ENCODE measurements at places on chromosomes 2 and 18.

DNA sequence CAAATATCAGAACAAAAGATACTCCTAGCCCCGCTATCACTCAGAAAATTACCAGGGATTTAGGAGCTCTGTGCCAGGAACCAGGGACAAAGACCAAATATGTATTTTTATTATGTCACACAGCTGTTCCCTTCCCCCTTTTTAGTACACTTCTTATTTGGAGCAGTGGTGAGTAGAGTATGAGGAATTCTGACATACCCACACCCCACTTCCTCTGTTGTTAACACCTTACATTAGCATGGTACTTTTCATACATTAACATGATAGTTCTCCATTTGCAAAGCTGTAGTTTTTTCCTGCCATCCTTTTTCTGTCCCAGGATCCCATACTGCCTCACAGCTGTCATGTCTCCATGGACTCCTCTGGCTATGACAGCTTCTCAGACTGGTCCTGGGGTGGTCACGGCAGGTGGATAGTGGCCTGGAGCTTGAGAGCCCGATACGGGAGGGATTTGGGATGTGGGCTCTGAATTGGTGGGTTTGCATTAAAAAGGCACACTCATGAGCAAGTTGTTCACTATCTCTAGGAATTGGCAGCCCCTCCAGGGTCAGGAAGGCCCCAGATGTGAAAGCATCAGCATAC lies 100.2 kb downstream of the SH3RF3 start:
- no peak for DNase-seq

- DNase-seq = no peak
Observed at GRCh38 chr18:52588931-52589330, 248.9 kb downstream of the DCC start.

DNA sequence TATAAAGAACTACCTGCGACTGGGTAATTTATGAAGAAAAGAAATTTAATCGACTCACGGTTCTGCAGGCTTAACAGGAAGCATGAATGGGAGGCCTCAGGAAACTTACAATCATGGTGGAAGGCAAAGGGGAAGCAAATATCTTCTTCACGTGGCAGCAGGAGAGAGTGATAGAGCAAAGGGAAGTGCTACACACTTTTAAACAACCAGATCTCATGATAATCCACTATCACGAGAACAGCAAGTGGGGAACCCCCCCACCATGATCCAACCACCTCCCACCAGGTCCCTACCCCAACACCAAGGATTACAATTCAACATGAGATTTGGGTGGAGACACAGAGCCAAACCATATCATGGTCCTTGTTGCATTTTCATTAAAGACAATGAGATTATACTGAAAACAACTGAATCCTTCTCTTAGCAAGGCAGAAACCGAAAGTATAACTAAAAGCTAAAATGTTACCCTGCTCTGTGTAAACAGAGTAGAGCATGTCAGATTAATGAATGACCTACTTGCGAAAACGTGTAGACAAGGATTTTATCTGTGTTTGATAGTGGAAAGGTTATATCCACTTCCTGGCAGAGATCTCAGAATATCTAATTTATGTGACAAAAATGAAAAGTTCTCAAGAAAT lies 60.1 kb upstream of the RBBP8 start:
- DNase-seq = no peak

- no peak for DNase-seq
Observed at GRCh38 chr2:192419786-192420185, 225.1 kb upstream of the TMEFF2 start.

DNA sequence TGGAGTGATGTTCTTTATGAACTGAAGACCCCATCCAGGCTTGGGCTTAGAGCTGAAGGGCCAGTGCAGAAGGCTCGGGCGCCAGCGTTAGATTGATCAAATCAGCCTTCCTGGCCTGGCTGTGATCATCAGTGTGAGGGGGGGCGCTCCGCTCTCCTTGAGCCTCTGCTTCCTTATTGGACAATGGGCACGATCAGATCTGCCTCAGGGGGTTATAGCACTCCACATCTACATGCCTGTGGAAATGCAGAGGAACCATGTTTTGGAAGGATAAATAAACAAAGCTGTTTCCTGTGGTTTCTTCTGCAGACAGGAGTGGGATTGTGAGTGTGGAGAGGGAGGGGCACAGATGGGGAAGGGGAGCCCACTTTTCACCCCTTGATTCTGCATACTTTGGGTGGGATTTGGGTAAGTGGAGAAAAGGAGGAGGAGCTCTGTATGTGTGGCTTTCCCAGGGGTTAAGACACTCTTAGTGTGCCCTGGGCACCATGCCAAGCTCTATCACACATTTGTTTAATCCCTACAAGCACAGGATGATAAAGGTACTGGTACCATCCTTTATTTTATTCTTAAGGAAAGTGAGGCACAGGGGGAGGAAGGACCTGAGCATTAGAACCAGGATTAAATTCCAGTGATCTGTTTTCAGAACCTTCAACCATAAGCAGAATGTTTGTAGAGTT lies 150.5 kb downstream of the EN1 start:
- no peak for DNase-seq

DNA sequence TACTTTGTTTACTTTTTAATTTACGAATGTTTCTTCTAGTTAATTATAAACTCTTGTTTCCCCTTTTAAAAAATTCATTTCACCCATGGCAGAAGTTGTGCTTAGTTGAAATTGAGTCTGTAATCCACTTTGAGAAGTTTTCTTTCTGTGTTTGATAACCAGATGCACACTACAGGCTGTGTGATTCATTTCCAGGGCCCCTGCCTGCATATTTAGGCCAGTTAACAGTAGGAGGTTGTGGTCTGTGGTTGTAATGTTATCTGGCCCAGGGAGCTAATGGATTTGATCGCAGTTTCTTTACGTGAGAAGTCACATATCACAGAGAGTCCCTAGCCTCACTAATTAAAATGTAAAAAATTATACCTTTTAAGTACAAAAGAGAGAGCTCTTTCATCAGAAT lies 3.3 kb downstream of the CDH7 start:
- DNase-seq = no peak

DNA sequence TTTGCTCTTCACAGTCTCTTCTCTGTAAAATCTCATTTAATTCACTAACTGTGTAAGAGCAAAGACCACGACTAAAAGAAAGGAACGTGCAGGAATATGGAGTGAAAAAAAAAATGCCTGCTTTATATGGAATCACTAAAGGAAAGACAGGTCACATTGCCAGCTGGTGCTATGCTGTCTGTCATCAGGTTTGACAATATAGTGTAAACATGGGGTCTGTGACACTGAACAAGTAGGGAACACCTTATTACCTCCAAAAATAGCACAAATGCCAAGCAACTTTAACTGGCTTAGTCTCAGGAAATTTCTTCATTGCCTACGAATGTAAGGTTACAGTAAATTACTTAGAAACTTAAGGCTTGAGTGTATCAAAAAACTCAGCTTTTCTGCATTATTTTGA lies 364.5 kb upstream of the LINC00305 start:
- DNase-seq = no peak

GRCh38 chr18:51211552-51211951 lies 14.1 kb upstream of the MEX3C start:
- no peak for DNase-seq

GRCh38 chr2:213164263-213164662 lies 12.9 kb upstream of the IKZF2 start:
- DNase-seq = no peak

- DNase-seq = no peak
Observed at GRCh38 chr2:62151306-62151638, 44.6 kb upstream of the B3GNT2 start.

GRCh38 chr2:189249901-189250300 lies 70.3 kb upstream of the COL5A2 start:
- no peak for DNase-seq

DNA sequence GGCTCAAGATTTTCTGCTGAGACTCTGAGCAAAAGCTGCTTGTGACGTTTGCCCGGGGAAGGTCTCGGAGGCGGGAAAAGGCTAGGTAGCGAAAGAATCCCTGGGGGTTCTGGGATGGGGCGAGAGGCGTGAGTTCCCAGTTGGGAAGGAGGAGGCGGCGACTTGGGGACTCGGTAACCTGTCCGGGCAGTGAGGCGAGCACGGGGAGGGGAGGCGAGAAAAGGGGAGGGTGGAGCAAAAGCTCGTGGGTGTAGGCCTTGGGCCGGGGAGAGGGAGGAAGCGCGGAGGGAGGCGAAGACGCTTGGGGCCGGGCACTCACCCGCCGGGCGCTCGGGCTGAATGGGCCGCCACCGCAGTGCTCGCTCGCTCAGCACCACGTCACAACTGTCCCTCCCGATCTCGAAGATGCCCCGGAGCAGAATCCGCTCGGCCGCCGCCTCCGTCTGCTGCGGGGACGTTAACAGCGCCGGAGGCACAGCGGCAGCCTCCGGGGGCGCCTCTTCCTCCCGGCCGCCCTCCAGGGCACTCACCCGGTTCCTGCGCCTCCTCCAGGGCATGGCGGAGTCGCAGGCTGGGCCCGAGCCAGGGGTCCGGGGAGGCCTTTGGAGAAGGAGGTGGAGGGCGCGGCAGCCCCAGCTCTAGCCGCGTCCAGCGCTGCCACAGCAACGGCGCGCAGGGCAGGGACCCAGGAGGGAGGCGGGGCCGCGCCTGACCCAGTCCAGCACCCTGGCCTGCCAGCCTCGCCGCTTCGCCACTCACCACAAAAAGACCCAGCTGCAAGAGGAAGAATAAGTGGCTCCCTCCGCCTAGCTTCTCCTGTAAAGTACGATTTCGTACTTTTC lies at the start of gene CERKL:
Gene CERKL (minus strand): TSS at position 656 of the 842 bp plus-strand sequence. CDS start 99 bp downstream, at position 557.
- DNase-seq = no peak

DNA sequence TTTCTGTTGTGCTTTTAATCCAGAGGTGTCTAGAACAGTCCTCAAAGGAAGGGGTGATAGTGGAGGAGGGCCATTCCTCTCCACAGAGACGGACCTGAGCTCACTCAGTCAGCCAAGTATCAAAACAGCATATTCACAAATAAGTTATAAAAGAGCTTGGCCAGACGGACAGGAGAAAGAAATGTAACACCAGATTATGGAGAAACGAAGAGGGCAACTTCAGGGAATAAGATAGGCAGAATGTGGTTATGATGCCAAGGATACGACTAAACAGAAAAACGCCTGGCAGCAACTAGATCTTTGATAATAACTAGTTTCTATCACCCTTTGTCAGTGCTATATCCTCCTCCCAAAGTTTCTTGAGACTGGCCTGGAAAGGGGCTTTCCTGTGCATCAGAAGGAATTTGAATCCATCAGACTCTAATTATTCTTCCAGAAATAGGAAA lies 42.5 kb downstream of the MAP4K3 start:
- DNase-seq = no peak

- no peak for DNase-seq
Observed at GRCh38 chr2:28544922-28545589, 49.2 kb downstream of the PLB1 start.

GRCh38 chr18:25370391-25370790 lies 18.4 kb upstream of the ZNF521 start:
- no peak for DNase-seq

DNA sequence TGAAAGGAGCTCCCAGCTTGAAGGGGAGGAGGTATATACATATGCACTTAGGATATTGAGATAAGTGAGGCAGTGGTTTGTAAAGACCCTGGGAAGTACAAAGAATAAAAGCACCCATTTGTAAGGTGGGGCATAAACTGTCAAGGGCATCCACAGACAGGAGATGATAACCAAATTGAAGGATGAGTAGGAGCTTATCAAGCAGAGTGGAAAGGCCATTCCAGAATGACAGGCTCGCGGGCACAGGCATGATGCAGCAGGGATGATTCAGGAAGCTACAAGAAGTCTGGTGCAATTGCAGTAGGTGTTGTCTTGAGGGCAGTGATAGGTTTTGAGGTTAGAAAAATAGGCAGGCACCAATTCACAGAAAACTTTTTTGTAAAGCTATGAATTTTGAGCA lies 504.8 kb downstream of the PIK3C3 start:
- DNase-seq = no peak

- no peak for DNase-seq
Observed at GRCh38 chr2:187377340-187377739, 70.7 kb downstream of the CALCRL start.

GRCh38 chr2:33287507-33288005 lies 188.9 kb upstream of the RASGRP3 start:
- no peak for DNase-seq

DNA sequence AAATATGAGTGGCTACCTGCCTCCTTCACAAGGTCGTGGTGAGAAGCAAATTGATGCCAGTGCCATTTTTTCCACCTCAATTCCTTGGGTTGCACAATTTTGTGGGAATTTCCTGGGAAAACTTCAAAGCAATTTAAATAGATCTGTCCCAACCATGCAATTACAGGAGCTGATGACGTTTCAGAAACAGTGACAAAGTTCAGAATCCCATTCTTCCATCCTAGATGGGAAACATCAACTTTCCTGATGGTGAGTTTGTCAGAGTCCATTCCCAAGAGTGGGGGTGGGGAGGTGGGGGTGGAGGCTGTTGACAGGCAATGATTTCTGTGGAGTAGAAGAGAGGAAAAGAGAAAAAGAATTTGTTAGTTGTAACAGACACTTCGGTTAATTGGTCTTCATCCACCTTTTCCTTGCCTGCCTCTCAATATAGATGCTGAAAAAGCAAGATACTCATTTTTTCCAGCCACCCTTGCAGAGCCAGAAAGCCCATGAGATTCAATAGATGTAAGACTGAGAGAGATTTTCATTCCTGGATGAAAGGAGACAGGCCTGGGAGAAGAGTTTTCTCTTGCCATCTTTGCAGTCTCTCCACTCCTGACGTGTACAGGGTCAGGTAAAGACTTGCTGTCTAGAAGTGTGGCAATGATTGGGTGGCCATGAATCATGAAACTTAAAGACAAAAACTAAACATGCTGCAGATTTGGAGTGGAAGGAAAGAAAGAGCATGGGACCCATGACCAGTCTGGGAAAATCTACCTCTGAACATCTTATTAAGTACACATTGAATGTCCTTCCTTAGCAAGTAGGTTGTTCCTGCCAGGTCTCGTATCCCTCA lies 47.3 kb downstream of the SOCS6 start:
- DNase-seq = no peak

Measured in SHP77 treated with DMSO at 0.1 percent for 48 hours (cell line).